Neural crest cell (in vitro differentiated cells): ENCODE measurements at places on chromosomes 12 and 14.

GRCh38 chr12:122847921-122848421, 12.7 kb downstream of the HIP1R start:
- no peak for DNase-seq

DNA sequence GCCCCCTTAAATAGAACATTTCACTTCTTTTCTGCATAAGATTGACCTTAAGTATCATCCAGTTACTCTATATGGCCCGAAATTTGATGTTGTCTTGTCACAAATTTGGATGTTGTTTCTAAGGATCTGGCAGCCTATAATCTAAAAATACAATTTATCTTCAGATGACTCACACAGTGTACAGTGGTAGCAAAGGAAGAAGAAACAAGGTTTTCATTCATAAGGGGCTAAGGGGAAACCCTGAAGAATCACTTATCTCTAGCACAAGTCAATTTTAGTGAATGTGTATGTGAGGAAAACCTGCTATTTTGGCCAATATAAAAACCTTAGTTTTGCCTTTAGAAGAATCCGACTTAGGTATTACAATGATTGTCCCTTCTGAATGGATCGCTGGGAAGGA, 606.3 kb upstream of the LRFN5 start:
- no peak for DNase-seq

DNA sequence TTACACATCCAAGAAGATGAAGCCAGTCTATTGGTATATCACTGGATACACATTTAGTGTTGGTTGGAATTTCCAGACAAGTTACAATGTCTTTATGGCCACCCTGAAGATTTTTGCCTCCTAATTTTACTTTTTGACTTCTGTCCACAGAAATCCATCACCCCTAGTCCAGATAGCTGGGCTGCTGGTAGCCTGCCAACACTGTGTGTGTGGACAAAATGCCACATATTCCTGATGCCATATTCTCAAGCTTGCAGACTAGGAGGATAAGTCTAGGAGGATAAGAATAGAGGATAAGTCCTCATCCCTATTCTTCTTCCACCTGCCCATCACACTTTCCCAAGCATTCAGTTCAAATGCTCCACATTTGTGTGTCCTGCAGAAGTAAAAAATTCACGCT, 4.6 kb downstream of the ESR2 start:
- no peak for DNase-seq

DNA sequence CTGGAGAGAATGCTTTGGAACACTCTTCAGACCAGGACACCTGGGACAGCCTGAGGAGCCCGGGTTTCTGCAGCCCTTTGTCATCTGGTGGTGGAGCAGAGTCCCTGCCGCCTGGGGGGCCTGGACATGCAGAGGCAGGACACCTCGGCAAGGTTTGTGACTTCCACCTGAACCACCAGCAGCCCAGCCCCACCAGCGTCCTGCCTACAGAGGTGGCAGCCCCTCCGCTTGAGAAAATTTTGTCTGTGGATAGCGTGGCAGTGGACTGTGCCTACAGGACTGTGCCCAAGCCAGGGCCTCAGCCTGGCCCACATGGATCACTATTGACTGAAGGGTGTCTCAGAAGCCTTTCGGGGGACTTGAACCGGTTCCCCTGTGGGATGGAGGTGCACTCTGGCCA, 21.1 kb downstream of the CINP start:
- DNase-seq: no peak

- DNase-seq: peak; percentile 28
Measured at GRCh38 chr12:93741659-93742109, 64.5 kb downstream of the CRADD start.
